ENCODE measurements at places on chromosomes 3 and 15.

DNA sequence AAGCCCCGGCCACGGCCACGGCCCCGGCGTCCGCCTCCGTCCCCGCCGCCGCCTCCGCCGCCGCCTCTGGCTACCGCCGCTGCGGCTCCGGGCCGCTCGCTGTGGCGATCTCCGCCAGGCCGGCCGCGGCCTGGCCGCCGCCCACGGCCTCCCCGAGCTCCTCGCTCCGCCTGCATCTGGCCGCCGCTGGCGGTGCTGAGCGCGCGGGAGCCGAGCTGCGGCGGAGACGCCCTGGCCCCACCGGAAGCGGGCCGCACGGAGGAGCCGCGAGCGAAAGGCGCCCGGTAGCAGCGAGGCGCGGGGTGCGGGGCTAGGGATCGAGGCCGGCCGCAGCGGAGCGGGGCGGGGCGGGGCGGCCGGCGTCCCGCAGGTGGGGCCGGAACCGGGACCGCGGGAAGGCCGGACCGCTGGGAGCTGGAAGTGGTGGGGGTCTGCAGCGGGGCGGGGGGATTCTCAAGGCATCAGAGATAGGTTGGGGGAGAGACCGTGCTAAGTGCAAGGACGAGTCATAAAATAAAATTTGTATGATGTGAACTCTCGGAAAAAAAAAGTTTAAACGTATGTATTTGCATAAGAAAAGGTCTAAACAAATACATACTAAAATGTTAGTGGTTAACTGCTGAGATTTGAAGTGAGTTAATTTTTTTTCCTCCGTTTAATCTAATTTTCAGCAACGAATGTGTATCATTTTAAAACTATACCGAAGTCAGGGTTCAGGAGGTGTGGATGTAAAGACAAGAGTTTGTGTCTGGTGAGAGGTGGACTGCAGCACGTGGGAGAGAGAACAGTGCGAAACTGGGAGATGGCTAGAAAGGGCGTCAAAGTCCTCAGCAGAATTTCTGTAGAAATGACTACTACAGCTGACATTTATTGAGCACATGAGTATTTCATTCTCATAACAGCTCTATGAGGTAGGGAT lies at the start of gene AVEN:
Gene AVEN, minus strand, starts transcription at position 334 of the 919 bp plus-strand sequence. Its CDS starts 158 bp downstream, at position 176.
- peak; percentile 72 for DNase-seq

GRCh38 chr3:4416427-4416945 lies 50.6 kb downstream of the SUMF1 start:
- no peak for DNase-seq

- no peak for DNase-seq
Observed at GRCh38 chr3:134430174-134430573, 55.6 kb downstream of the ANAPC13 start.

GRCh38 chr15:100812802-100813201 lies 66.8 kb upstream of the ALDH1A3 start:
- no peak for DNase-seq

DNA sequence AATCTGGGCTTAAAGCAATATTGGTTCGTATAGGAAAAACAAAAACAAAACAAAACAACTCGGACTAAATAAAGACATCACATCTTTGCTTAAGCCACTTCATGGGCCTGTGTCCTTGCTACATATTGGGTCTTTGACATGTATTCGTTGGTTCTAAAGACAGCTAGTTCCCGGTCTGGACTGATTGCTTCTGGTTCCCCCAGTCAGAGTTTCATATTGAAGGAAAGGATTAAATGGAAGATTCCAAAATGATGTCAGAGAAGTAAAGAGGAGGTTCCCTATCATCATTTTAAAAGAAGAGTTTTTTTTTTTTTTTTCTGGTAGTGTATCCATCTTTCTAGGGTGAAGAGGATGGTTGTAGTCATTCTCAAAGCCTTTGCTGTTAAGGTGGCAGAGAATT lies 2.3 kb downstream of the OXSR1 start:
- no peak for DNase-seq

GRCh38 chr3:127911421-127911931 lies 3.6 kb upstream of the KBTBD12 start:
- DNase-seq, result no peak
